ENCODE measurements at places on chromosomes 1 and 21. TPM values are rescaled to one million over a fixed set of nuclear protein-coding genes. Genes with fewer than 3 reads are reported as not detected.
A peak's percentile ranks its signal among the peaks of the same experiment; 100 is the strongest.

SLC16A1 gene
- 103 TPM for total RNA-seq

ZNHIT6 gene
- total RNA-seq = 18.3 TPM

GJA9 gene
- not detected for total RNA-seq

HES2 gene
- total RNA-seq = 42.9 TPM

TEDDM1 gene
- not detected for total RNA-seq

CYP4A11 gene
- not detected for total RNA-seq

PROK1 gene
- not detected for total RNA-seq

DNA sequence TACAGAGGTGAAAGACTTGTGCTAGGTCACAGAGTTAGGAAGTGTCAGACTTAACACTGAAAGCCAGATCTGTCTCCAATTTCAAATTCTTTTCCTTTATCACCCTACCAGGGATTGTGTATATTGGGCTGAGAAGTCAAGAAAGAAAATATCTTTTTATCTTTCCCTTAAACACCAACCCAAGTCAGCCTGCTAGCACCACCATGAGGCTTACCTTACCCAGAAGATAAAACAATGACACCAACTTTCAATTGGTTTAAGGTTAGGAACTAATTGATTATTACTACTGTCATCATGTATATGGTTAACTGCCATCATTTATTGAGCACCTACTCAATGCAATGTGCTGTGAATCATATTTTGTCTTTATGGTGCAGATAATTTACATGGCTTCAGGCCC is 178.9 kb upstream of the FOXD3 start:
- H3K27ac ChIP-seq = no peak overlapping the region
- DNase-seq = no peak
- H3K27me3 ChIP-seq = peaks cover 35% of the 10 kb centered on the region
- H3K4me3 ChIP-seq = no peak overlapping the region
- H3K36me3 ChIP-seq = no peaks in the 10 kb centered on the region

GRCh38 chr1:108557296-108557695 is 2.6 kb upstream of the EEIG2 start:
- no peak overlapping the region for H3K27ac ChIP-seq
- H3K27me3 ChIP-seq = 0 out of 2 replicates have a peak, but pooled peaks cover 4% of the 10 kb centered on the region
- H3K4me3 ChIP-seq = no peak overlapping the region
- H3K36me3 ChIP-seq = no peaks in the 10 kb centered on the region

GRCh38 chr1:97489834-97490233 is 431.0 kb downstream of the DPYD start:
- DNase-seq = peak; percentile 30
- peaks cover 9% of the 10 kb centered on the region for H3K4me1 ChIP-seq
- no peak overlapping the region for H3K27ac ChIP-seq
- H3K4me3 ChIP-seq = no peak overlapping the region
- H3K27me3 ChIP-seq = no peaks in the 10 kb centered on the region
- H3K36me3 ChIP-seq = no peaks in the 10 kb centered on the region

GRCh38 chr1:30525631-30525970 is 197.8 kb downstream of the MATN1 start:
- DNase-seq = no peak
- H3K36me3 ChIP-seq = no peaks in the 10 kb centered on the region

DNA sequence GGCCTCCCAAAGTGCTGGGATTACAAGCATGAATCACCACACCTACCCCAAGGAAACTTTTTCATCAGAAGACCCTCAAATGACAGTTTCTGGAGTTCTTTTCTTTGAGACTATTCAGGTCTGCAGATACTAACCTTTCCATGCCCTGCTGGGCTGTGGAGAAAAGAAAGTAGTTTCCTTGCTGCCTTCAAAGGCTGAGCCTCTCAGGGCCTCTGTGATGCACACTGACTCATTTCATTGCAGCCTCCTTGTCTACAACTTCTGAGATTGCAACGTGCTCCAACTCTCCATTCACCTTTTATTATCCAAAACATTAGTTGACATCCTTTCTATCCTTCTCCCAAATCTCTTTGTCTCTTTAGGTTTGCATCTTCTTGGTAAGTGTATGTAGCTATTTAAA is 8.8 kb upstream of the SAMSN1 start:
- H3K27ac ChIP-seq = no peak overlapping the region
- no peaks in the 10 kb centered on the region for H3K27me3 ChIP-seq
- no peaks in the 10 kb centered on the region for H3K4me1 ChIP-seq
- no peaks in the 10 kb centered on the region for H3K36me3 ChIP-seq

GRCh38 chr1:151773702-151774101 is 10.4 kb upstream of the MRPL9 start:
- DNase-seq = peak; percentile 93
- no peak overlapping the region for H3K4me3 ChIP-seq
- peaks cover 21% of the 10 kb centered on the region for H3K36me3 ChIP-seq
- no peaks in the 10 kb centered on the region for H3K27me3 ChIP-seq

DNA sequence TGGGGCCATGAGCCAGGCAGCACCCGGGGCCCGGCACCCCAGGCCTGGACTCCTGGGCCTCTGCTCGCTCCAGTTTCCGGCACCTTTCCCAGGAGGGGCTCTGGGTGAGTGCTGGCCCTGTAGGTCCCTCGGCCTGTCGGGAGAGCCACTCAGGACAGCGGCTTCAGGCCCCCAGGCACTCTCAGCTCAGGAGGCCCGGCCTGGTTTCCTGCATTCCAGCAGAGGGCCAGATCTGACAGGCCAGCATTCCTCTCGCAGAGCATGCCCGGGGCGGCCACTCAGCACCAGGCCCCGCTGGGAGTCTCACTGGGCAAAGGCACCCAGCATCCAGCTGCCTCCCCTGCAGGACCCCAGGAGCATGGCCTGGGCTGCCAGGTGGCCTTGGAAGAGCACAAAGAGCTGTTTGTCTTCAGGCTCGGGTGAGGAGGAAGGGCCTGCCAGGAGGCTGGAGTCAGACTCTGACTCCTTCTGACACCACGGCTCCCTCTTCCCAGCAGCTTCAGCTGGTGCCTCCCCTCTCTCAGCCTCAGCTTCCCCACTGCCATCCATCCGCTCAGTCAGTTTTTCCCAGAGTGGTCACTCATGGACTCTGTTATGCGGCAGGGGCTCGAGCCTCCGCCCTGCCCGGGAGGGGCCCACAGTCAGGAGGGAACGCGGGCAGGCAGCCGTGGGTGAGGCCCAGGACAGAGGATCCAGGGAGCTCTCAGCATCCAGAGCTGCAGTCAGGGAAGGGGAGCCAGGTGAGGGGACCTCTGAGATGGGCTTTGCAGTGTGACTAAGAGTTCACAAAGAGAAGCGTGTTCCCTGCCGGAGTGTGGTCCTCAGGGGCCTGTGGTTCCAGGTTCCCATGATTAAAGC is 51.7 kb downstream of the WNT9A start:
- H3K36me3 ChIP-seq = no peaks in the 10 kb centered on the region
- no peak for DNase-seq
- peaks cover 4% of the 10 kb centered on the region for H3K4me1 ChIP-seq
- no peaks in the 10 kb centered on the region for H3K27me3 ChIP-seq
- no peak overlapping the region for H3K4me3 ChIP-seq

GRCh38 chr1:22108339-22109105 is 34.4 kb downstream of the WNT4 start:
- H3K36me3 ChIP-seq = peaks cover 14% of the 10 kb centered on the region
- no peaks in the 10 kb centered on the region for H3K4me1 ChIP-seq
- no peak for DNase-seq
- no peak overlapping the region for H3K27ac ChIP-seq

DNA sequence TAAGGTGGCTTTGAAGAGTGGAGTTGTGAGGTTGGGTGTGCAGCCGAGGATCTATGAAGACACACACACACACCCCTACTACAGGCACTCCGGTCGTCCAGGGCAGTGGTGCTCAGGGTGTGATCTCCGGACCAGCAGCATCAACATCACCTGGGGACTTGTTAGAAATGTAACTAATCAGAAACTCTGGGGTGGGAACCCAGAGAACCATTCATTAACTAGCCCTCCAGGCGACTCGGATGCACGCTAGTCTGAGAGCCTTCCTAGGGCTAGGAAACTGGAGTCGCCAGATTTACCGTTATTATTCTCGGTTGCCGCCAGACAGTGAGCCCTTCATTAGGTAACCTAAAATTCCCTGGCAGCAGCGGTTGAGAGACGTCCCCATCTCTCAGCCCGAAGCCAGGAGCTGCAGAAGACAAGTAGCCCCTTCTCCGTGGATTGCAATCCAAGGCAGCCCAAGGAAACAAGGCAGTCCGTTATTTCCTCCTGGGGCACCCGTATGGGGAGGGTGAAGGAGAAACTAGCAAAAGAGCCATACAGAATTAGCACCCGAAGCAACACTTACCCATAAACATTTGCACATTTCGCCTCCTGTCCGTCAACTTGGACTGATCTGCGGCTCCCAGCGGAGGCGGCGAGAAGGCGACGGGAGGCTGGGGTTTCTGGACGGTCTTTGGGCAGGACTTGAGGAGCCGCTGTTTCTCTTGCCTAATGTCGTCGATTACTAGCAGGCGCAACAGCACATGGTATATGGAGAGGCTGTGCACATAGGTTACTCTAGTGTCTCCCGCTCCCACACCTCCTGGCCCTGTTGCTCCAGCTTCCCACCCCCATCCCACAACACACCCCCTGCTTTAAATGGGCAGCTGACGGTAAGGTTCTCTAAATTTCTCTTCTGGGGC is 2.9 kb upstream of the CCN1 start:
- H3K4me1 ChIP-seq = peaks cover 41% of the 10 kb centered on the region
- peak overlapping the region; percentile 79 for H3K4me3 ChIP-seq
- peaks cover 17% of the 10 kb centered on the region for H3K36me3 ChIP-seq
- no peak for DNase-seq

DNA sequence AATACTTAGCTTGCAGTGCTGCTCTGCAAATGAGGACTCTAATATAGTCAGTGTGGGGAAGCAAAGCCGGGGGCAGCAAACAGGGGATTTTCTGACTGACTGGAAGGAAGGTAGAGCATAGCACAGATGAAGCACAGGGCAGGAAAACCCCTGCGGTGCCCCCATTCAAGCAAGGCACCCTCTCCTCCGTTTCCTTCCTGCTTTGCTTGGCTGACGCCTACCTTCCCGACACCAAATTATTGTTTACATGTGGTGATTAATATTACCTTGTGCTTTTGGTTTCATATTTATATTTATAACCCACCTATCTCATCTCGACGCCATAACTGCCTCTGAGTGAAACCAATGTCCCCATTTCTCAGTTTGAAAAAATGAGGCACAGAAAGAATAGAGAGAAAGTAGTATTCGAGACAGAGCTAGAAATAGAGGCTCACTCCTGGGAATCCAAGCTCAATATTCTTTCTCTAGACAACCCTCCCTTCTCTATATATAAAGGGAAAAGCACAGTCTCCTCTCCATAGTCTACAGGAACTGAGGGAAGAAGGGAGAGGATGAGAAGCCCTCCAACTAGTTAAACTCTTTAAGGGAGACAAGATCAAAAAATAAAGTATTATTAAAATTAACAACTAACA is 41.3 kb downstream of the PIK3C2B start:
- H3K4me3 ChIP-seq = no peak overlapping the region
- peaks cover 31% of the 10 kb centered on the region for H3K4me1 ChIP-seq
- no peak for DNase-seq
- no peak overlapping the region for H3K27ac ChIP-seq
- H3K36me3 ChIP-seq = peaks cover 26% of the 10 kb centered on the region
- no peaks in the 10 kb centered on the region for H3K27me3 ChIP-seq

DNA sequence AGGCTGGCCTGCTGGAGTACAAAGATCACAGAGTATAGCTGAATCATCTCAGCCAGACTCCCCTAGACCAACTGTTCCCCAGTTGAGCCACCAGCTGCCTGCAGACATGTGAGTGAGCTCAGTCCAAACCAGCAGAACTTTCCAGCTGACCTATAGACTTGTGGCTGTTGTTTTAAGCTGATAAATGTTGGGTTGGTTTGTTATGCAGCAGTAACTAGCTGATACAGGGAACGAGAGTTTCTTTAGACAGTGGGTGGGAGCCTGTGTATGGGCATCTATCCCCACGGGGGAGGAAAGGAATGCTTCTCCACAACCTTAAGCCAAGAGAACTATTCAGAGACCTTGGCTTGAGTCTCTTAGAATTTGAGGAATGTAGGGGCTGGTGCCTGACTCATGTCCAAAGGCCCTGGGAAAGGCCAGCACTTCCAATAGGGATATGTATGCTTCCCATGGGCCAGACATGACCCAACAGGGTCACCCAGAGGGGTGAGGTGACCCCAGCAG is 30.1 kb downstream of the SLC1A7 start:
- H3K4me3 ChIP-seq = no peak overlapping the region
- H3K27me3 ChIP-seq = no peaks in the 10 kb centered on the region
- H3K27ac ChIP-seq = peak overlapping the region; percentile 96
- no peaks in the 10 kb centered on the region for H3K36me3 ChIP-seq

DNA sequence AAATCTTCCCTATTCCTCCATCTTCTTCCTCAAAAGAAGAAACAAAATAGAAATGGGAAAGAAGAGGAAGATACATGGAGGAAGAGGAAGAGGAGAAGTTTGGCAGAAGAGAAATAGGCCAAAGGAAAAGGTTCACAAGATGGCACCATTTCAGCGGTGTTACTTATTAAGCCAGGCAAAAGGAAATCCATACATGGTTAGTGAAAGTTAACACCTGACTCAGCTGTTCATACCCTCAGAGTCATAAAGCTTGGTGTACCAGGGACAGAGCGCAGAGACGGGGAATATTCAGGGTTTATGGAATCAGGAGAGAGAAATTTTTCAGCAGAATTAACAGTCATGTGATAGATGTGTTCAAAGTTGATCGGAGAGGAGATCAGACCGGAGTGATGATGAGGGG is 70.6 kb downstream of the COQ8A start:
- no peaks in the 10 kb centered on the region for H3K27me3 ChIP-seq
- no peaks in the 10 kb centered on the region for H3K36me3 ChIP-seq
- no peaks in the 10 kb centered on the region for H3K4me1 ChIP-seq
- DNase-seq = no peak
- no peak overlapping the region for H3K27ac ChIP-seq

GRCh38 chr1:217911908-217912307 is 280.8 kb downstream of the SPATA17 start:
- H3K27me3 ChIP-seq = no peaks in the 10 kb centered on the region
- no peaks in the 10 kb centered on the region for H3K36me3 ChIP-seq
- peak; percentile 67 for DNase-seq
- H3K27ac ChIP-seq = no peak overlapping the region
- H3K4me3 ChIP-seq = no peak overlapping the region
- 0 out of 2 replicates have a peak, but pooled peaks cover 6% of the 10 kb centered on the region for H3K4me1 ChIP-seq

DNA sequence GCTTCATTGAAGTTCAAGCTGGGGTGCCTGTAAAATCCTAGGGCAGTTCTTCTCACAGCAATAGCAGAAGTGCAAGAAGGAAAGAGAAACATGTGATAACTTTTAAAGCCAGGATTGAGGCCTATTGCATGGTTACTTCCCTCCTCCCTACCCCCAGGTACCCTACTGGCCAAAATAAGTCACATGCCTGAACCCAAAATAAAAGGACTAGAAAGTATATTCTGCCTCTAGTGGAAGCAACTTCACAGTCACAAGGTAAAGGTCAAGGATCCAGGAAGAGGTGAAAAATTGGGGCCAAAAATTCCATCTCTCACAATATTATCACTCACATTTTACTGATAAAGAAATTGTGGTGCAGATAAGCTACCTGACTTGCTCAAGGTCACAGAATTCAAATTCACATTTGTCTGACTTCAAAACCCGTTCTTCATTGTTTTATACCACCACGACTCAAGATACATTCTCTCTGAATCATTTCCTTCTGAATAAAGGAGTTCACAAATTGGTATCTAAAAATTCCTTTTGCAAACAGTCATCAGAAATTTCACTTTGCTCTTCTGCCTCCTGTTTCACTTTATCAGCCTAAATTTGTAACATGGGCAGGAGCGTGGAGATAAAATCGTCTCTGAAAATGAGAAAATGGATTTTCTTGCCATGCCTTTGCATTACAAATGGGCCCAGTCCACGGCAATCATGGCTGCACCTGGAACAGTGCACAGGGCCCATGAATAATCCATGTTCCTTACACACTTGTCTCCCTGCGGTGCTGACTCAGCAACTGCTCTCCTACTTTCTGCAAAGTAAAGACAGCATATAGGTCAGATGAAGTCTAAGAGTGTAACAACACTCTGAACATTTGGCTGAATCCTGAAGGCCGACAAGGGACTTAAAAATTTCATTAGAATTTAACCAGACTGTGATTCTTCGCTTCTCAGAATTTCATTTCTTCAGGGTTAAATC is 485.3 kb upstream of the NFIA start:
- peaks cover 9% of the 10 kb centered on the region for H3K4me1 ChIP-seq
- no peak overlapping the region for H3K27ac ChIP-seq
- no peaks in the 10 kb centered on the region for H3K36me3 ChIP-seq
- peak; percentile 41 for DNase-seq

Data from PC-3 (cell line).